ENCODE measurements at places on chromosomes 5 and 9.
A peak's percentile ranks its signal among the peaks of the same experiment; 100 is the strongest.

- peak; percentile 48 for DNase-seq
These were observed 11.4 kb downstream of the BASP1 start for GRCh38 chr5:17228821-17229291.

- no peak for DNase-seq
These were observed 3.6 kb upstream of the SNAPC4 start for GRCh38 chr9:136403538-136403914.

GRCh38 chr5:122149321-122150090, 20.2 kb downstream of the ZNF474 start:
- DNase-seq, result no peak

GRCh38 chr9:119157196-119157595, 212.0 kb downstream of the BRINP1 start:
- no peak for DNase-seq

DNA sequence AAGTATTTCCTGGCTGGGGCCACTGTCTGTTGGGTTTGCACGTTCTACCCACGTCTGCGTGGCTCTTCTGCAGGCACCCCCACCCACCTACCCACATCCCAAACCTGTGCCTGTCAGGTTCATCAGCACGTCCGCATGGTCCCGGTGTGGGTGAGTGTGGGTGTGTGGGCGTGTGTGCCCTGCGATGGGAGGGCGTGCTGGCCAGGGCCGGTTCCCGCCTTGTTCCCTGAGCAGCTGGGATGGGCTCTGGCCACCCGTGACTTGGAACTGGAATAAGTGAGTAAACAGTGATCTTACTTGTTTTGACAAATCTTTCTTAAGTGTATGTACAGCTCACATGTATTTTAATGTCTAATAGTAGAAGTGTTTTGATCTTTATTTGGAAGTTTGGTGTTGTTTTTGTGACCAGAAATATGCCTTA, 20.4 kb downstream of the ERGIC1 start:
- DNase-seq, result no peak

DNA sequence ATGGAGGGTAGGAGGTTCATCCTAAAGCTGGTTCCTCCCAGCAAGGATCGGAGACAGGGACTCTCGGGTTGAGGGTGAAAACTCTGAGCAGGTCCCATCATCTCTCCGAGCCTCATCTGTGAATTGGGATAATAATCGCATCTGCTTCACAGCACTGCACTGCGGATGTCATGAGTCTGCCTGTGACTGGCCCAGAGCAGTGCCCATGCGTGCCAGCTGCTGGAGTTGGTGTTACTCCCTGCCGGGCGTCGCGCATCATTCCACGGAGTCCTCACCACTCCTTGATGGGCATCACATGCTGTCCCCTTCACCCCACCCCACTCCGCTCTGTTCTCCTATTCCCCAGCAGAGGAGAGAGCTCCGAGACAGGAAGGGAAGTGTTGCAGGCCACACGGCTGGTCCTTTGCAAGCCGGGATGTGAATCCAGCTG, 35.1 kb upstream of the ORM1 start:
- no peak for DNase-seq

DNA sequence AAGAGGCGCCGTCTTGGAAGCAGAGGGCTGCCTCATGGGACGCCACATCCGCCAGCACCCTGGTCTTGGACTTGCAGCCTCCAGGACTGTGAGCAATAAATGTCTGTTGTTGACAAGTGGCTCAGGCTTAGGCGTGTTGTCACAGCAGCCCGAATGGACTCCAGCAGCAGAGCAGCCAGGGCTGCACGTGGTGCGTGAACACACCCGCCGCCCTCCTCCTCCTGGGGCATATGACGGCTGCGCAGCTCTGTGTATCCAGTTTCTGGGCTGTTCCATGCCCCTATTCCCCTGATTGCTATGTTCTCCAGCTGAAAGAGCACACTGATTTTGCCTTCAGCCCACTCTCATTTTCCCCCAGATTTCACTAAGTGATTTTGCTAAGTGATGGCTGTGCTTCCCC, 36.0 kb upstream of the CLPTM1L start:
- no peak for DNase-seq

- no peak for DNase-seq
These were observed 134.0 kb upstream of the FAM174A start for GRCh38 chr5:100401149-100401548.

DNA sequence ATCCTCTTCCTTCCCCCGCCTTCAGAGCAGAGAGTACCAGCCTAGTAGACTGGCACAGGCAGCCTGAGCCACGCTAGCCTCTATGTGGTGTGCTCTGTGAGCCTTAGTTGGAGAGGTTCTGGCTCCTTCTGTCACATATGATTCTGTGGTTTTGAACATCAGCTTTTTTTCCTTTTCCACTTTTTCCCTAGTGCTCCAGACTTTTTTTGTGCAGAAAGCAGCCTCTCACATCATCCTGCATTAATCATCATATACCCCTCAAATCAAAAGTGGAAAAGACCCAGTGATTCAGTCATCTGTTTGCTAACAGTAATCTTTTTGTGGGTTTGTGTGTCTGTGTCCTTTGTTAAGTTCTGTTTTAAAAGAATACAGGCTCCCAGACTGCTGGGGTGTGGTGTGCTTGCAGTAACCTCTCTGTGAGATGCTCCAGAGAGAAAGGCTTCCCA, 663.9 kb upstream of the RGMB start:
- peak; percentile 64 for DNase-seq

DNA sequence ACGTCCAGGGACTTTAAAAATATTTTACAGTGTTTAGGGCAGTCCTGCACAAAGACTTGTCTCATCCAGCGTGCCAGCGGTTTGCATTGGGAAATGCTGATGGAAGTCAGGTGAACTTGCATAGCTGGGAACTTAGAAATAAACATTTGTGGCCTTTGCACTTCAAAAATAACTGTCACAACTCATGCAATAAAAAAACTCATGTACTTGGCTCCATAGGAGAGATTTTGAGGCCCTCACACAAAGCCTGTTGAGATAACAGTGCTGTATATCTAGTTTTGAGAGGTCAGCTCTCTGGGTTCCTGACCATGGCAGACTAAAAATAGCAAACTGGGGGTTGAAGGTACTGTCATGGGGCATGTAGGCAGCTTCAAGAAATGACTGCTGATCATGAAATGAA, 5.5 kb downstream of the COMMD10 start:
- no peak for DNase-seq

DNA sequence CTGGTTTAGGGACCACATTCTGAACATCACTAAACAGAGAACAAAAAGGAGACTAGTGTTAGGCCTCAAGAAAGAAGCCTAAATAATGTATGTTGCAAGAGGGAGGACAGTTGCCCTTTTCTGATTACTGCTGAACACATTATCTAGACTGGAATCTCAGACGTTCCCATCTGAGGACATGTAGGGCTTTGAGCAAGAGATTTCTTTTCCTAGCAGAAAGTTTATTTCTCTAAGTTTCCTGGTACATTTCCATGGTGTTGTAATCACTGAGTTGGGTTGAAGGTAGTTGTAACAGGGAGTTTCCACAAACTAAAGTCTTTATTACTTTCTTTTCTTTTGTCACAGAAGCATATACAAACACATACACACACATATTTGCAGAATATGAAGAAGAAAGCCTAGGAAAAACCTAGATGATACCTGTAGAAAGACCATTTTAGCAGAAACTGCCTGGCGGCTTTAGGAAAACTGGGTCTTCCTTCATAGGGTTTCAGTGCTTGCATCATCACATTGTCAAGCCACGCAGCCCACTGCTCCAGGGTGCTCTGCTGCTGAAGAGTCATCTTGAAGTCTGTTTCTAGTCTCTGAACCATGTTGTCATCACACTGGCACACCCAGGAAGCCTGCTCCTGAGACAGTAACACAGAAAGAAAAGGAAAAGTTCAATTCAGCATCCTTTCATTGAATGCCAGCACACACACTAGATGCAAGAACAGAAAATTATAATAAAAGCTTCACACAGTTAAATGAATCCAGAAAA, 269.1 kb downstream of the RFX3 start:
- no peak for DNase-seq

DNA sequence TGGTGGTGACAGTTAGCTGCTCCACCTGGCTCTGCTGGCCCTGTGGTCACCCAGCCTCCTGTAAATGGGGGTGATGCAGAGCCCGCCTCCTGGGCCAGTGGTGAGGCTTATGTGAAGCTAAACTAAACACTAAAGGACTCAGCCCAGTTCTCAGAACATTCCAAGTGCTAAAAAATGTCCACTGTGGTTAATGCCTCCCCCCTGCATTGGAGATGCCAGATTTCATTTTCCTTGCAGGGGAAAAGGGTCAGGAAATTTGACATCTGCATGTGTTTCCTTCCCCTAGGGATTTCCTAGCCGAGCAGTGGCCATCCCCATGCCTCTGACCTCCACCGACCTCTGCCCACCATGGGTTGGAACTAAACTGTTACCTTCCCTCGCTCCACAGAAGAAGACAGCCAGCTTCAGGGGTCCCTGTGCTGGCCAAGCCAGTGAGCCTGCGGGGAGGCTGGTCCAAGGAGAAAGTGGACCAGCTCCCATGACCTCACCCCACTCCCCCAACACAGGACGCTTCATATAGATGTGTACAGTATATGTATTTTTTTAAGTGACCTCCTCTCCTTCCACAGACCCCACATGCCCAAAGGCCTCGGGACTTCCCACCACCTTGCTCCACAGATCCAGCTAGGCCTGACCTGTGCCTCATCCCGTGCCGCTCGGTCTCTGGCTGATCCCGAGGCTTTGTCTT, 13.0 kb downstream of the CD74 start:
- no peak for DNase-seq

DNA sequence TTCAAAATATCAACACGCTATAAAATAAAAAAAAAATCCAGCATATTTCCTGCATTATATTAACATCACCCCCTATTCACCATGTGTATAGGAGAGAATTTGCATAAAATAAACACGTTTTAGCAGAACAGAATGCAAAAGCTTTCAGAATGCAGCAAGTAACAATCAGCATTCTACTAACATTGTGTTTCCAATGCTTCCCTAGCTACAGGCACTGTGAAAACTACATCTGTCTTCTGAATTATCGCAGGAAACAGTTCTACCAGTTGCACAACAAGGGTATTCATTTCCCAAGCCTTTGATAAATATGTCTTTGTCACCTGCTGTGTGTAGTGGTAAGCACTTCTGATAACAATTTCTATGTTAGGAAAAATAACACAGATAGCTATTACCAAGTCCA, 1015.8 kb downstream of the CDH18 start:
- no peak for DNase-seq

- DNase-seq, result no peak
These were observed 50.6 kb upstream of the RAPGEF6 start for GRCh38 chr5:131685516-131686171.

DNA sequence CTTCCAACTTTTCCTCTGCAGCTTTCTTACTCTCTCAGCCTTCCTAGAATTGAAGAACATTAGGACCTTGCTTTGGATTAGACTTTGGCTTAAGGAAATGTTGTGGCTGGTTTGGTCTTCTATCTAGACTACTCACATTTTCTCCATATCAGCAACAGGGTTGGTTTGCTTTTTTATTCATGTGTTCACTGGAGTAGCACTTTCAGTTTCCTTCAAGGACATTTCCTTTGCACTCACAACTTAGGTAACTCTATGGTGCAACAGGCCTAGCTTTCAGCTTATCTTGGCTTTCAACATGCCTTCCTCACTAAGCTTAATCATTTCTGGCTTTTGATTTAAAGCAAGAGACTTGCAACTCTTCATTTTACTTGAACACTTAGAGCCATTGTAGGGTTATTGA, 153.1 kb downstream of the CCDC192 start:
- DNase-seq, result peak; percentile 52

DNA sequence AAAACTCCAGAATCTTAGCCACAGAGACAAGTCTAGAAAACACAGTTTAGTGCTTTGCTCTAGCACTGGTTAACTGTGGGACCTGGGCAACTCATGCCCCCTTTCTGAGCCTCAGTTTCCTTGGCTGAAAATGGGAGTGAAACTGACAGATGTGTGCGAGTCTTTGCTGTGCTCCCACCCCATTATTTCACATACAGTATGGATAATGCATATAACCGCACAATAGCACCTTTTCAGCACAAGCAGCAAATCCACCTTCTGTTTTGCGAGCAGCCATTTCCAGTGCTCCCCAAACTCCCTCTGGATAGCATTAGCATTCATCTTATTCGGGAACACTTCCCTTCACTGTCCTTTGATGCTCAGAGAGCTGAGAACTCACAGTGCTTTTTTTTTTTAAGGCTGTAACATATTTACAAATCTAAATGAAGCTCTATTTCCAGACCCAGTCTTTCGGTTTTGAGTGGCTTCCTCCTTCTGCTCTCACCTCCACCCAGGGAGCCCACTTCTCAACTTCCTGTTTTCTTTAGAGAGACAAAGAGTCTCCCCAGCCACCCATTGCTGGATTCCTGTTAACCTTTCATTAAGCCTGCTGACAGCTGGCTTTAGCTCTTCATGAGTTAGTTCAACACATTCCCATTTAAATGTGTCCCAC, 49.2 kb downstream of the TIMD4 start:
- no peak for DNase-seq

GRCh38 chr5:116736671-116737070, 162.0 kb upstream of the SEMA6A start:
- no peak for DNase-seq

DNA sequence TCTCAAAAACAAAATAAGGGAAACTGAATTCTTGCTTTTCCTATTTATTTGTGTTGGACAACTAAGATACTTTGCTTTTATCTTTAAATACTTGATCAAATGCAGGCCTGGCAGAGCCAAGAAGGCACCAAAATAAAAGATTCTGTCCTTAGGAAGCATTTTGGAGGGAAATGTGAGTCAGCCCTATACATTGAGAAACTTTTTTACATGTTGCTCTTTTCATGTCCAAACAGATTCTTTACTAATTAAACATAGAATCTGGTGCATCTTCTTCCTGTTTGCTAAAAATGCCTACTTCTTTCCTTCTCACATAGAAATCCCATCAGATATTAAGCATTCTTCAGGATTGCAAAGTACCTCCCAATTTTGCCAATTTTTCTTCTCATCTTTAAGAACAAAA, 1160.4 kb downstream of the EFNA5 start:
- no peak for DNase-seq

DNA sequence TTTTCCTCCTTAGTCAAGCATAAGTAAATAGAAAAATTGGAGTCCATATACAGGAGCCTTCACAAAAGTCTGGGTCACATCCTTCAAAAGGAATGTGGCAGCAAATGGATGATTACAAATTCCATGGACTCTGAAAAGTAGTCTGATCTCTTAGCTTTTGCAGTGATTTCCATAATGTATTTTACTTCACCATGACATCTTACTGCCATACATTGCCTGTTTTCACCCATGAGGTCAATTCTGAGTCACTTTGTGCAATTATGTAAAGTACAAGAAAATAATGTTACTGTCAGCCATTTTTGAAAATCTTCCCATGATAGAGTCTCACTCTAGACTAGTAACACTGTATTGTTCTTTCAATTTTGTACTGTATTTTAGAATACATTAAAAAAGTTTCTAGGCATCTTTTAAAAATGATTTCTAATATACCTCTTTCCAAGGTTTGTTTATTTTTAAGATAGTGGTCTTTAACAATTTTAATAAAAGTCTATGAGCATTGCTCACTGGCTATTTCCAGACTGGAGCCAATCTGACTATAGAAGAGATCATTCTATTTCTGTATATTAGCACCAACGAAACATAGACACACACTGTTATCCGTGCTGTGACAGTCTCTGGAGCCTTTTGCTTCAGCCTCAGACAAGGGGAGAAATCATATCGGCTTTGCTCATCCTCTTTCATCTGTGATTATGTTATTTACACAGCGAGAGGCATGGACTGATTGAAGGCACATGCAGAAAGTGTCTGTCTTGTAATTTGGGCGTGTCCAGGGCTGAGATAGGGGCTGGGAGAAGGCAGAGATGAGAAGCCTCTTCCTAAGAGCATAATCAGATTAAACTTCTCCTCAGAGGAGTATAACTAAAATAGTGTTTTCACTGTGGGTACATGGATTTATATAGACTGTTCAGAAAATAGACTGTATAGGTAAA, 22.9 kb upstream of the ACTBL2 start:
- DNase-seq, result no peak

All from NCI-H226 (cell line).